NCI-H69 (cell line): ENCODE measurements at places on chromosomes 7 and 10.

- no peak for DNase-seq
Measured at GRCh38 chr7:66964411-66964810, 31.0 kb downstream of the SBDS start.

GRCh38 chr10:132450825-132451505 is 54.0 kb downstream of the PWWP2B start:
- no peak for DNase-seq

GRCh38 chr10:6182454-6183098 is 20.2 kb upstream of the PFKFB3 start:
- DNase-seq = no peak

DNA sequence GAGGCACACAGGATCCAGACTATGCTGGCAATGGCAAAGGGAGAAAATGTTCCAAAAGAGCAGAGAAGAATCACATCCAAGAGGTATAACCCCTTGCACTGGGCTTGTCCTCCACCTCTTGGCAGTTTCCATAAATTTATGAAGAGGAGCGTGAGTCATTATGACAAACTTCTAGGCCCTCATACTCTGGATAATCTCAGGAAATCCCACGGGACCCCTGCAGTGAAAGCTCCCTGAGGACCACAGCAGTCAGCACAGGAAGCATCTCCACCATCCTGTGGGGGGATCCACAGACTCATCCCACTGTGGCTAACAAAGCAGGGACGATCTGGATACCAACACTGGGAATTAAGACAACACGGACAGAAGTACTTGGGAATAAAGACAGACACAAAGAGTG is 30.3 kb upstream of the GPAM start:
- no peak for DNase-seq

DNA sequence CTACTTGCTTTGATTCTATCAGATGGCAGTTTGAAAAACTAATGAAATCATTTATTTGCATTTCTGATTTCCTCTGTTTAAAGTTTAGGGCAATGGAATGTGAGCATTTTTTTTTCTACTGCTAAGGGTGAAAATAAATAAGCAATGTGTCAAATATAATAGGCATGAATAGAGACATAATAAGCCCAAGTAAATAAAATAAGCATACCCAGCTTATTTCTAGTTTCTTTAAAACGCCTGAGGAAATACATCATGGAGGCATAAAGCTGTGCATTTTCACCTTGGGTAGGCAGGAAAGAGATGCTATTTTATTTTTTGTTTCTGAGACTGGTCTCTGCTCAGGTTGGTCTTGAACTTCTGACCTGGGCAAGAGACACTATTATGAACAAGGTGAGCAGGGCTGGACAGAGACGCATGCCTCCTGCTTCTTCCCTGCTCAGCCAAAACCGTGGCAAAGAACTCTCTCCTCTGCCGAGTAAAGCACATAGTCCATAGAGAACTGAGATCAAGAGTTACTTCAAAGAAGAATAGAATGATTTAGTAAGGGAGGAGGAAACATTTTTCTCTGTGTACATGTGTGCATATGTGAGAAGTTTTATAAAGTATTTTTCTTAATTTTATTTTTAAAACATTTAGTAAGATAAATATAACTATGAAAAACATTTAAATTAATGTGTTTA is 138.1 kb downstream of the GNAI1 start:
- peak; percentile 38 for DNase-seq

- DNase-seq = no peak
Measured at GRCh38 chr10:32199714-32200394, 143.6 kb upstream of the KIF5B start.

DNA sequence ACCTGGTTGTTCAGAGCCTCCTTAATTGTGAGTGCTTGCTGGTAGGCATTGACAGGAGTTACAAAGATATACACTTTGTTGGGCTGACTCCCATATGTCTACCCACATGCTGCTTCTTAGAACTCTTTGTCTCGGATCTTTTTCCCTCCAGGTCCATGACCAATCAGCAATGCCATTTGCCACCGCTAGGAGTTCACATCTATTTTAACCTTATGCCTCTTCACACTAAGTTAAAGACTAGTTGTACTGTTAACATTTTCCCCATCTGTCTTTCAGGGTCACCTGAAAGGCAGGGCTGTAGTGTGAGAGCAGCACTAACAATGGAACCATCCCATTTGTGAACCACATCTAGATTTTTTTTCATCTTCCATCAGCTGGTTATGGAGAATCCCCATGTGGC is 226.7 kb upstream of the NPY start:
- DNase-seq = no peak

- peak; percentile 56 for DNase-seq
Measured at GRCh38 chr7:14691597-14692203, 210.9 kb downstream of the DGKB start.

- DNase-seq = no peak
Measured at GRCh38 chr10:19168584-19168983, 120.0 kb downstream of the MALRD1 start.

DNA sequence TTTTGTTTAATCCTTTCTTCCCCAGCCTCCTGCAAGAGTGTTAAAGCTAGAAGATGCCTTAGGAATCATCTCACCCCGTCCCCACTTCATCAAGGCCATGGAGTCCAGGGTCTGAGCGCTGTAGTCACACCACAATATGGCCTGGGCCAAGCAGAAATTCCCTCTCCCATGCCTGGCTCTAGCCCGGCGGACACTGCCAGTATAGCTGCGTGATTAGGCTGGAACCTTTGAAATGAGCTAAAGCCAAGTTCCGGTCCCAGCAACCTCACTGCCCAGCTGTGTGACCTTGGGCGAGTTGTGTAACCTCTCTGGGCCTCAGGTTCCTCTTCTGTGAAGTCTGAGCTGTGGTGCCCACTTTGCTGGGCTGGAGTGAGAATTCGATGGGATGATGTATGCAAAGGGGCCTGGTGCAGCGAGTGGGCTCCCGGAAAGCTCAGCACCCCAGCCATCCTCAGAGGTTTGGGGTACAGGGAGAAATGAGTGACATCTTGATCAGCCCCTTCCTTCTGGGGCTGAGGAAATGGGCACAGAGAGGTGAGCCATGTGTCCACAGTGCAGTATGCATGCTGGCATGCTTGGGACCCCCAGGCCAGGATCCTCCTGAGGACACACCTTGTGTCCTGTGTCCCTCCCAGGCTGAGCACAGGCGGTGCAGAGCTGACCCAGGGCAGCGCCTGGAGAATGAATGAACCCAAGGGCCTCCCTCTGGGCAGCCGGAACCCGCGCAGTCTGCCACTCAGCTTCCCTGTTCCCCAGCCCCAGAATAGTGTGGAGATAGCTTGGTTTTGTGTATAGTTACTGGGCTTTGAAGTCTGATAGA is 118.6 kb downstream of the ZMIZ1 start:
- no peak for DNase-seq

- no peak for DNase-seq
Measured at GRCh38 chr7:73907554-73908122, 46.7 kb downstream of the TMEM270 start.

DNA sequence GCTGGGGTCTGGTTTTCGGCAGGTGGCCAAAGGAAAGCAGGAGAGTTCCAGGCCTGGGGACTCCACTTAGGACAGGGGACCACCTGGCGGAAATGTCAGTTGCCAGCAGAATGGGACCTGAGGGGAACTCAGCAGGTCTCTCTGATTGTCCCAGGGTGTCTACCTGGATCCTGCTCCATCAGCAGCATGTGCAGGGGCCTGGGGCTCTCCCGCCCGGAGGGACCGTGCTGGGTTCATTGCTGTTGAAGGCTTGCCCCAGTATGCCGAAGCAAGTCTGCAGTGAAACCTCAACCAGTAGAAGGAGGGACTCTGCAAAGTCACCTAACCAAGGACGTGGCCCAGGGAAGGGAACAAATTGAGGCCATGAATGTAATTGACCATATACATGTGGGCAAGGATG is 506.5 kb upstream of the MKI67 start:
- no peak for DNase-seq

- no peak for DNase-seq
Measured at GRCh38 chr10:108817135-108817534, 1106.2 kb downstream of the XPNPEP1 start.
